NCI-H1105 (cell line): ENCODE measurements at places on chromosomes 16 and 17.

- no peak for DNase-seq
Measured at GRCh38 chr16:84964386-84965128, 46.8 kb downstream of the ZDHHC7 start.

GRCh38 chr17:50841949-50842354, 6.6 kb downstream of the WFIKKN2 start:
- DNase-seq: peak; percentile 37

- DNase-seq: no peak
Measured at GRCh38 chr17:8465759-8466158, 30.1 kb downstream of the NDEL1 start.

- no peak for DNase-seq
Measured at GRCh38 chr16:19114359-19115147, 789 bp downstream of the ITPRIPL2 start.

DNA sequence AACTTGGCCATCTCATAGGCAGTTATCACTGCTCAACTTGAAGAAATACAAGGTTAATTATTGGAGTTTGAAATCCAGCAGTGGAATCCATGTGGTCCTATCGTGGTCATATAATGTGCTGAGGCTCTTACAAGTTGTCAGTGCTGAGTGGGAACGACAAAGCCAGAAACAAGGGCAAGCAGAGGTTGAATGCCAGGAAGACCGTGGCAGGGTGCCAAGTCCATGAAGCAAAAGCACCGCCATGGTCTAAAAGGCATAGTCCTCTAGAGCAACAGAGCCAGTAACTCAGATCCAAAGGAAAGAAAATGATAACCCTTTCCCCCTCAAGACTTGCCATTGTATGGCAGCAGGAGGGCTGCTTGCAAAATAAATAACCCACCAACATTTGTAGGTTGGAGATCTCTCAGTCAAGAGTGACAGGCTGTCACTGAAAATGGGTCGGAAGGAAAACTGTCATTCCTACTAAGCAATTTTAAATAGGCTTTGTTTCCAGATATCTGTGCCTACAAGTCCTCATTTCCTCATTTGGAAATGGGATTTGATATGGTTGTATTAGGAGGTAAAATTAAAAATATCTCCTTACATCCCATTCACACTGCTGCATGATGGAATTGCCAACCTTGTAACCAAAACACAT, 36.4 kb upstream of the HSBP1 start:
- no peak for DNase-seq

DNA sequence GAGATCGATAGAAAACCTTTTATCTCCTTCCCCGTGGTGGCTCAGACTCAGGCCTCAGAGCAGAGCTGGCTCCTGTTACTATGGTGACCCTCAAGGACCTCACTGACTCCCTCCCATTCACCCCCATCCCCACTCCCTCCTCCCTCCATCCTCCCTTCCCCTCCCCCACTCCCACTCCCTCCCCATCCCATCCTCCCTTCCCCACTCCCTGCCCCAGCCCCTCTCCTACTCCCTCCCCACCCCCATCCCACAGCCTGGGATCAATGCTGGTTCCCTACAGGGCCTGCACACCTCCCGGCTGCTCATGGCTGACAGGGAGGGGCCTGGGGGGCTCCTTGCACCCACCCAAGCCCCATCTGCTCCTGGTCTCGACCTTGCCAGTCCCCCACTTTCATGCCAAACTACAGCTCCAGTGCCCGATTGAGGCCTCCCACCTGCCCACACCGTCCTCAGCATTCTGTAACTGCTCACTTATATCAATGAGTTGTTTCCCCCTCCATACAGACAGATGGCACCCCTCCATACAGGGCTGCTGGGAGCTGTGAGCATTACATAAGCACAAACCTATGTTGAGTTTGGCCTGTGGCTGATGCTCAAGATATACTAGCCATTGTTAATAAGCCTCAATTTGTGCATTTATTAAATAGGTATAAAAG, 11.6 kb upstream of the RAI1 start:
- no peak for DNase-seq

GRCh38 chr16:67844497-67844896, 2.2 kb upstream of the NUTF2 start:
- DNase-seq: no peak

GRCh38 chr17:40750391-40750790, 4.7 kb downstream of the KRT25 start:
- DNase-seq: no peak

- DNase-seq: no peak
Measured at GRCh38 chr17:13525876-13526275, 75.9 kb downstream of the HS3ST3A1 start.

DNA sequence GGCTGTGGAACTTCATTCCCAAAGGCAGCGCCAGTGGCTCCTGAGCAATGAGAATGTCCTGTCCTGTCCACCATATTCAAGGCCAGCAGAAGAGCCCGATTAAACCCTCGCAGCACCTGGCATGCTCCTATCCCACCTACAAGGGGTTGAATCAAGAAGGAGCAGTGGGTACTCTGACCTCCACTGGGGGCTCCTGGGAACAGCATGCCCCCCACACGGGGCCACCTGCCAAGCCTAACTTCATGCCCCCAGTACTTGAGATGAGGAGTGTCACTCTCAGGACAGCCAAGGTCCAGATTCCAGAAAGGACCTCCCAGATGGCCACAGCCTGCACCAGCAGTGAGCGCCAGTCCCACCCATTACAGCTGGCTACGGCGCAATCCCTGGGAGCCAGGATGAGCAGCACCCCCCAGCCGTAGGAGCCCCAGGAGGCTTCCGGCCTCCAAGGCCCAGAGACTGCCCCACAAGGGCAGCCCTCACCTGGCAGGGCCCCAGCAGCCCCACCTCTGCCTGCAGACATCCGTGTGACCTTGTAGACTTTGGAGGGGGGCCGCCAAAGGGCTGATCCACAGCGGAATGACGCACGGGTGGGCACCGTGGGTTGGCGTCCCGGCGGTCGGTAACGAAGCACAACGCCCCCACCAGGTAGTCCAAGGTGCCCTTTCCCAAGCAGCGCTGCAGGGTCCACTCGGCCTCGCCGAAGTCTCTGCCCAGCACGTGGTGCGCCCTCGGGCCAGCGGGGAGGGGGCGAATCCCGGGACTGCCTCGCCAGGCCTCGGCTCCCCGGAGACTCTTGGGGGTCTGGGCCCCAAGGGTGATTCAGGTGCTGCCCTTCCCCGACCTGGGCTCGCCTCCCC, 1.0 kb upstream of the MPDU1 start:
- peak; percentile 11 for DNase-seq

- DNase-seq: no peak
Measured at GRCh38 chr16:67311607-67312488, 14.7 kb downstream of the KCTD19 start.

GRCh38 chr17:8019665-8020650, 17.5 kb downstream of the GUCY2D start:
- no peak for DNase-seq

DNA sequence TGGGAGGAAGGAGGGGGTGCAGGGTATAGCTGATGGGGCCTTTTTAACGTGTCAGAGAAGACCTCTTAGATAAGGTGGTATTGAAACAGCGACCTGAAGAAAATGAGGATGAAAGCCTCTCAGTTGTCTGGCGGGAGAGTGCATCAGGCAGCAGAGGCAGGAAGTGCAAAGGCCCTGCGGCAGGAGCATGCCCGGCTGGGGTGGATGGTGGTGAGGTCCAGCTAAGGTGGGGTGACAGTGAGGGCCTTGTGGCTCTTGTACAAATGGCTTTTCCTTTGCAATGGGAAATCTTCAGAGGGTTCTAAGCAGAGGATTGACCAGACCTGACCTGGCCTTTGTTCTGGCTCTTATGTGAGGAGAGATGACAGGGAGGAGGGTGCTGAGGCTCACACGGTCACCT, 11.4 kb downstream of the MMP15 start:
- no peak for DNase-seq

DNA sequence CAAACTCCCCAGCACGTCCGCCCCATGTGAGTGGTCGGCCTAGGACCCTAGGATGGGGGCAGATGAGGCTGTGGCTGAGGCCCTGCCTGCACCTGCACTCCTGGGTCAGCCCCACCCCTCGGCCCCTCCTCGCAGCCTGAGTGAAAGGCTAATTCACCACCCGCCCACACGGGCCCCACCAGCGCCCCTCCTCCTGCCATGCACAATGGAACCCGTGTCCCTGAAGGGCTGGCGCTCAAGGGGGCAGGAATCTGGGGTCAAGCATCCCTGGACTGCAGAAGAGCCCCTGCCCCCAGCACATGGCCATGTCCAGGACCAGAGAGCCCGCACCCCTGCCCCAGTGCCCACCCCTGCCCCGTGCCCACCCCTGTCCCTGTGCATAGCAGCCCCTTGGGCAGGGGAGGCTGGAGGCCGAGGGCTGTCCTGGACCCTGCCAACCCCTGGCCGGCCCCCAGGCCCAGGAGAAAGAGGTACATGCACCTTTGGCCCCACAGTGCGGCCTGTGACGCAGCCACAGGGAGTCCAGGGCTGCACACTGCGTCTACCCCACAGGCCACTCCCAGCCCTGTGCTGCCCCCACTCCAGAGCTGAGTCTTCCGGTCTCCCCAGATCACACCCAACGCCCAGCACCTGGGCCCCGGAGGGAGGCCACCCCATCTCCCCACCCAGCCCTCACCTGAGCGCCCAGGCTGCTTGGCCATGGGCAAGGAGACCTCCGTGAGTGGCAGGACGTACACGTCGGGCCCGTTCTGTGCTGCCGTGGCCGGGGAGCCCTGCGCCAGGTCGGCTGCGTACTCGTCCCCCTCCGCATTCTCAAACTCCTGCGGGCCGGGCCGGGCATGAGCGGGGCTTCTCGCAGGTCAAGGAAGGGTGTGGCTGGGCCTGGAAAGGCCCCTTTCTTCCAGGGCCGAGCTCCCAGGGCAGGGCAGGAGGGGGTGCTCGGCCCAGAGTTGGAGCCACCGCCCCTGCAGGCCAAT, 34.6 kb upstream of the PVALEF start:
- no peak for DNase-seq

DNA sequence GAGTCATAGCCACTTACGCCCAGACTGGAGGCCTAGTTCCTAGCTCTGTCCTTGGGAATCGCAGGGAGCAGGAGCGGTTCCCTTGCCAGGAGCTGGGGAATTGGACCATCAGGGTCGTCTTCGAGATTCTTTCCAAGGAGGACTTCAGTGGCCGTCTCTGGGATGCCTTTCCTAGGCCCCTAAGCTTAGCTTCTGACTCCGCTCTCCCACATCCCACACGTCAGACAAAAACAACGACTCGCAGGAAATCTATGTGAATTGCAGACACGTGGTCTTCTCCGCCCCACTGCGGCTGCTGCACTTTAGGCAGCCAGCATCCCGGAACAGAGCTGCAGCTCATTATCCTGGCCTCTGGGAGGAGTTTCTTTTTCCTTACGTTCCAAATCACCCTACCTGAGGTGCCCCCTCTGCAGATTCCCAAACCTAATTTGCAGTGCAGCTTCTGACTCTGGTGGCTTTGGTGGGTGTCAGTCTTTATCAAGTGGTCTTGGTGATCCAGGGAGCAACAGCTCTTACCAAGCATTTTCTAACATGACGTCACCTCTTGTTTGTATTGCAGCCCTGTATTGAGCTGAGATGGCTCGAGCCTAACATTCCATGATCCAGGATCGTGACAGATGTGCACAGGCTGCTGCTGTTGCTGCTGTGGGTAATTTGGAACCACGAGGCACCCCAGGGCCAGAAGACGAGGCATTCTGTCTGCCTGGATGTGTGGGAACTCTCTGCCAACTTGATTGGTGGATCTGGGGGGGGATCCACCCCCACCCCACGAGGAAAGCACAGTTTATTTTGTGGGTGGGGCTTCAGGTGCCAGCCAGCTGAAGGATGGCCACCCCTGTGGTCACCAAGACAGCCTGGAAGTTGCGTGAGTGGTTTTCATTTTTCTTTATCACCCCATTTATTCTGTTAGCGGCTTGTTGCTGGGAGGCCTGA, 1.1 kb downstream of the KATNB1 start:
- DNase-seq: peak; percentile 14

GRCh38 chr17:46274238-46274637, 20.7 kb upstream of the LRRC37A start:
- no peak for DNase-seq

- DNase-seq: no peak
Measured at GRCh38 chr17:54736573-54736972, 164.1 kb upstream of the TOM1L1 start.

- DNase-seq: no peak
Measured at GRCh38 chr17:15502369-15503112, 35.1 kb upstream of the CDRT4 start.

GRCh38 chr17:78271419-78272170, 40.2 kb downstream of the TMEM235 start:
- DNase-seq: no peak

DNA sequence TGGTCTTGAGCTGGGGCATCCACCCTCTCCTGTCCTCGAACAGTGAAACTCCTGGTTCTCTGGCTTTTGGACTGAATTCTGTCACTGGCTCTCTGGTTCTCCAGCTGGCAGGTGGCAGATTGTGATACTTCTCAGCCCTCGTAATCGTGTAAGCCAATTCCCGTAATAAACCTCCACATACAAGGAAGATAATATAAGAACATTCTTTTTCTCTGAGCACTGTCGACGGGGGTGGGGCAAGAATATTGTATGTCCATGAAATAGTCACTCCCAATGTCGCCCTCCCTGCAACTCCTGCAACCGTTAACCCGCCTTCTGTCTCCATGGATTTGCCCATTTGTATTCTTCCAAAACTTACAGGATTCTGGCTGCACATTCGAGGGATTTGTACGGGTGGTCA, 39.2 kb upstream of the RPH3AL start:
- no peak for DNase-seq

- no peak for DNase-seq
Measured at GRCh38 chr16:10957771-10958482, 13.6 kb downstream of the CLEC16A start.

GRCh38 chr17:43931062-43931571, 11.2 kb downstream of the PPY start:
- no peak for DNase-seq

- DNase-seq: peak; percentile 28
Measured at GRCh38 chr16:68707340-68708152, 29.5 kb upstream of the CDH1 start.

GRCh38 chr16:85068746-85069145, 41.2 kb downstream of the KIAA0513 start:
- DNase-seq: no peak

- no peak for DNase-seq
Measured at GRCh38 chr16:28534542-28535373, 4.0 kb downstream of the NUPR1 start.

- DNase-seq: no peak
Measured at GRCh38 chr17:29927546-29927945, 2.5 kb downstream of the SSH2 start.

GRCh38 chr17:44350733-44351226, 5.7 kb downstream of the GRN start:
- DNase-seq: peak; percentile 26

DNA sequence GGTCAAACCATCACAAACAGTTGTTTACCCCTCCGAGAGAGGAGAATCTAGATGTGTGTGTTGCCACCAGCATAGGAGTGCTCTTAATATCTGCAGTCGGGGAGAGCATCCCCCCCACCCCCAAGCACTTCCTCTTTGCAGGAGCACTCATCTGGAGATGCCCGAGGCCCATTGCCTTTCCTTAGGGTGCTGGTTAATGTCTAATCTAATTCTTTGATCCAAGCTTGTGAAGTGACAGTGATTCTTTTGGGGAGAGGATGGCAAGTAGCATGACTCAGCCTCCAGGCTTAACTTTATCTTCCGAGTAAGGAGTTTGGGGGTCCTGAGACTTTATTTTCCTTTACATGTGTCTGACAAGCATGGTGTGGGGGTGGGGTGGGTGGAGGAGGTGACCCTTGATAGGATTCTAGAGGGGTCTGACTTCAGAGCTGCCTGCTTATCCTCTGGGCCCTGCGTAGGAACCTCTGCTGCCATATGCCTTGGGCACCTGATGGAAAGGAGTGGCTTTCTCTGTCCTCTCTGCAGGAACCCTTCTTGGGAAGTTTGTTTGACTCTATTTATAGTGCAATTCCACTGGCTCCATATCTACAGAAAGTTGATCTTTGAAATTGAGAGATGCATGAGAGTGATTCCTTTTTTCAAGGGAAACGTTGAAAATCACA, 207.1 kb downstream of the SPECC1 start:
- no peak for DNase-seq
